ENCODE measurements at places on chromosomes 5 and 9.

DNA sequence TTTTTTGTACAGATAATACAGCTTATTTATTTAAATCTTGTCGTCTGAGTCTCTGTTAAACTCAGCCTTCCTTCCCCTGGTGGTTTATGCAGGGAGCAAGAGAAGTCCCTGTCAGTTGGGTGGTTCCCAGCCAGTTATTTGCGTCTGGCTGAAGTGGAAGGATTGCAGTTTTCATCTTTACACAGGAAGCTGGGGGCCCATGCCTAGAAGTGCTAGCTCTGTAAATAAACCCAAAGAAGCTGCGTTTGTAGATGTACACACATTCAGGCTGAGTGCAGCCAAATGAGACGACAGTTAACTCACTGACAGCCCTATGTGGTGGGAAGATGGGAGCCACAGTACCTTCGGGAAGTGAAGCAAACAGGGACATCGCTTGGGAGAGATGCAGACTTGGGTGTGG lies 122.1 kb downstream of the SAXO1 start:
- no peaks in the 10 kb centered on the region for H3K36me3 ChIP-seq
- H3K27ac ChIP-seq: no peak overlapping the region
- H3K4me3 ChIP-seq: no peak overlapping the region
- H3K4me1 ChIP-seq: no peaks in the 10 kb centered on the region
- H3K27me3 ChIP-seq: no peaks in the 10 kb centered on the region

DNA sequence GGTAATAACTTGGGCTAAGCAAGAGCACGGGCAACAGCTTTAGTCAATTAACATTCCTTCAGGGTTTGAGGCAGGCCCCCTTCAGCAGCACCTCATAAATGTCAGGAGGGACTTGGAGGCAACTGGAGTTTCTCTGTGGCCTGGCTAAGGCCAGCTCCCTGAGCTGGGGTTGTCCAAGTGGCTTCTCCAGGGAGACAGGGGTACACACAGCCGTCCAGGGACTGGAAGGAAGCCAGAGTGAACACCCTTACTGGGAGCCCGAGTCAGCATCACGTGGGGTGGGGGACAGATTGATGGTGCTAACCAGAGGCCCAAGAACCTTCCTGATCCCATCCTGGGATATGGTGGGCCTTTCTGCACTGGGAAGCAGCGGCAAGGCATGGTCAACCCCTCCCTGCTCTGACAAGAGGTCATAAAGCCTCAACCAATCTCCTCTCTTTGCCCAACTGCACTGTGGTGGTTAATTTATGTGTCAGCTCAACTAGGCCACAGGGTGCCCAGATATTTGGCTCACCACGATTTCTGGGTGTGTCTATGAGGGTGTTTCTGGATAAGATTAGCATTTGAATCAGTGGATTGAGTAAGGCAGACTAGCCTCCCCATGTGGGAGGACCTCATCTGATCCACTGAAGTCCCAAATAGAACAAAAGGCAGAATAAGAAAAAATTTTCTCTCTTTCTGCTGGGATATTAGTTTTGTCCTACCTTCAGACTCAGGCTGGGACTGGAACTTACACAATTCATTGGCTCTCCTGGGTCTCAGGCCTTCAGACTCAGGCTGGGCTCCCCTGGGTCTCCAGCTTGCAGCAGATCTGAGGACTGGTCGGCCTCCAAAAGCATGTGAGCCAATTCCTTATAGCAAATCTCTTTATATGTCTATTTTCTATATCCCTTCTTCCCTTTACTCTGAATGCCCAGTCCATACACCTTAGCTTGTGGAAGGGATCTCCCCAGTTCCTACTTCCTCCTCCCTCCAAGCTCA lies 127.2 kb upstream of the LARP1 start:
- no peak for DNase-seq
- no peak overlapping the region for H3K27ac ChIP-seq
- no peaks in the 10 kb centered on the region for H3K36me3 ChIP-seq
- H3K4me3 ChIP-seq: no peak overlapping the region

DNA sequence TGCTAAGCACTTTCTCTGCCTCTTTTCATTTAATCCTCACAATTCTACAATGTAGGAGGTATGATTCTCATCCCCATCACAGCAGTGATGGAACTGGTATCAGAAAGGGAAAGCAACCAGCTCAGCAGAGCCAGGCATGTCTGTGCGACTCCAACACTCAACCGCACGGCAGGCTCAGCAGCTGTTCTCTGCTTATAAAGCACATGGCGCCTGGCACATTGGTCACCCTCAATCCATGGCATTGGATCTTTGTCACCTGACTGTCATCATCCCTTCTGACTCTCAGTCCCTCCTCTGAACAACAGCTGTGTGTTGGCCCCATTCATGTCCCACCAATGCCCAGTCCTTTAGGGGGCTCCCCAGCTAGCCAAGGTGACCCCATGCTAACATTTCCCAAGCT lies 45.1 kb upstream of the HAND1 start:
- H3K27me3 ChIP-seq: no peaks in the 10 kb centered on the region
- no peak overlapping the region for H3K27ac ChIP-seq
- H3K36me3 ChIP-seq: no peaks in the 10 kb centered on the region
- DNase-seq: no peak
- H3K4me3 ChIP-seq: no peak overlapping the region

- H3K4me1 ChIP-seq: no peaks in the 10 kb centered on the region
- no peak overlapping the region for H3K27ac ChIP-seq
- no peaks in the 10 kb centered on the region for H3K27me3 ChIP-seq
- DNase-seq: no peak
- no peak overlapping the region for H3K4me3 ChIP-seq
Measured at GRCh38 chr9:35293376-35293964, 131.7 kb downstream of the UNC13B start.

GRCh38 chr5:98933445-98934072 lies 4.8 kb upstream of the CHD1 start:
- H3K27ac ChIP-seq: peak overlapping the region; percentile 25
- DNase-seq: no peak
- no peaks in the 10 kb centered on the region for H3K36me3 ChIP-seq
- no peak overlapping the region for H3K4me3 ChIP-seq
- no peaks in the 10 kb centered on the region for H3K27me3 ChIP-seq
- peaks cover 70% of the 10 kb centered on the region for H3K4me1 ChIP-seq
